ENCODE measurements at places on chromosomes 7 and 10.

DNA sequence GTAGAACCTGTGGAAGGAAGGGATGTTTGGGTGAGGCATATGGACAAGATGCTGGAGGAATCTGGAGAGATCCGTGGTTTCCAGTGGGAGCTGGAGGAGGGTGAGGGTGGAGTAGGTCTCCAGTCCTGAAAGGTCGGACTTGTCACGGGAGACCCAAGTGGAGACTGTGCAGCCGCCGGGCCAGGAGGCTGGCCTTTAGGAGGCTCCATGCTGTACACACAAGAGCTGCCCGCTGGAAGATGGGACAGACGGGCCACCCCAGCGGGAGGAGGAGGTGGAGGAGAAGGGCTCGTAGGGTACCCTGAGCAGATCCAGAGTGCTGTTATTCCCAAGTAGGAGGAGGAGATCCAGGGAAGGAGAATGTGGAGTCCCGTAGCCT, 106.7 kb downstream of the NKX6-2 start:
- DNase-seq = no peak

- no peak for DNase-seq
Measured at GRCh38 chr10:17179002-17179401, 22.5 kb downstream of the TRDMT1 start.

DNA sequence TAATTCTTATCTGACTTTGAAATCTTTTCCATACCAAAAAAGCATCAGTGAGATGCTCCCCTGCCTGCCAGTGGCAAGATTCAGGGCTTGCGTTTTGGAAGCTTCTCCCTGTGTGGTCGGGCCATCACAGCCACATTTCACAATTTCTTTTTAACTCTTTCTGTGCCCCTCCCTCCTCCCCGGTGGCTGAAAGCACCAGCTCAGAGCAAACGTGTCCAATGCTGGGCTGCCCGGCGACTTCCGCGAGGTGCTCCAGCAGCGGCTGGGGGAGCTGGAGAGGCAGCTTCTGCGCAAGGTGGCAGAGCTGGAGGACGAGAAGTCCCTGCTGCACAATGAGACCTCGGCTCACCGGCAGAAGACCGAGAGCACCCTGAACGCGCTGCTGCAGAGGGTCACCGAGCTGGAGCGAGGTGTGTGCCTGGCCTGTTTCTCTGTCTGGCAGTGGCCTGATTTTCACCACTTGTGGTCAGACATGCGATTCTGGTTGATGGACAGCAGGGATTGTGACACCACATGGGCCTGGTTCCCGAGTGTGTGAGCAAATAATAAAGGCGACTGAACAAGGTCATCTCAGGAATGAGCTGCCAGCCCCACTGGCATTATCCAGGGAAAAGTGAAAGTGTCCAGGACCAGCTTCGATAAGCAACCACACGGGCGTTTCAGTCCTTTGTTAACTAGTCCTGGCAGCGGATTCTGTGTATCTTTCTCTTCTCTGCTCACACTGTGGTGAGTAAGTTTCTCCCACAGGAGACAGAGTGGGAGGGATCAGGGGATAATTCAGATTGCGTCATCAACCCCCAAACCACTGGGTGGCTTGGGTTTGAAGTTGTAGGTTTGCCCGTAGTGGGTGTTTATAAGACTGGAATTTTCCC, 2.6 kb downstream of the NPTX2 start:
- no peak for DNase-seq

- DNase-seq = no peak
Measured at GRCh38 chr7:36309301-36309700, 80.4 kb upstream of the ANLN start.

DNA sequence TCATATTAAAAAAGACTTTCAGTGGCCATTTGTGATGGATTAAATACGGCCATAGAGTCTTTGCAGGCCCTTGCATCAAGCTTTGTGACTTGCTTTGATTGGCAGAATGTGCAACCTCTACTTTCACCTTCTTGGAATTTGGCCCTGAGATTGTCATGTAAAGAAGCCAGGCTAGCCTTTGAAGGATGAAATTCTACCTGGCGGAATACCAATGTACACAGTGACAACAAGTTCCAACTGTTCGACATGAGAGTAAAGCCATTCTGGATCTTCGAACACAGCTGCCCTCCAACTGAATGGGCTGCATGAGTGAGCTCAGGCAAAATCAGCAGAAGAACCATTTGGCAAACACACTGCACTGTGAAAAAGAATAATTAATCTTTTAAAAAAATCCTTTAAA, 321.3 kb downstream of the PHF14 start:
- DNase-seq = no peak

DNA sequence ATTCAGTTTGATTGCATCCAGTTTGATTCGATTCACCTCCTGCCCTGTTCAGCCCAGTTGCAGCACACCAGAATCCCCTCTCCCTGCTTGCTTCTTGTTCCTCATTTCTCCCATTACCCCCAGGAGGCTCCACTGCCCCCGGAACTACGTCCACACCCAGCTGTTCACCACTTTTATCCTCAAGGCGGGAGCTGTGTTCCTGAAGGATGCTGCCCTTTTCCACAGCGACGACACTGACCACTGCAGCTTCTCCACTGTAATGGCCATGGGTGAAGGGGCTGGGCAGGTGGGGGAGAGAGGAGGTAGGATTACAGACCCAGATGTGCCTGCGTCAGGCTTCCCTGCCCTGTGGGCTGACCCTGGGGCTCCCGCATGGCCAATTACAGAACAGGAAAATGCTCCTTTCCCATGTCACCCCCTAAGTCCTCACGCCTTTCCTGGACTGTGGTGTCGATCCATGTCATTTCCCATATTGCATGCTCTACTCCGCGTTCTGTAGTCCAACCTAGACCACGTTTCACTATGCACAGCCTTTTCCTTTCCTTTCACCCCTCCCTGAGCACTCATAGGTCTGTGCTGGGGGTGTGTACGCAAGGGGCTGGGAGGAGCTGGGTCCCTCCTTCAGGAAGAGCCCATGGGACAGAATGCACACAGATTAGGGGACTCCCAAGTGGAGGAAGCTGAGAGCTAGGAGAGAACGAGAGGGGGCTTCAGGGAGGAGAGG, 8.2 kb downstream of the GHRHR start:
- no peak for DNase-seq

GRCh38 chr7:50455658-50456057, 5.5 kb upstream of the FIGNL1 start:
- no peak for DNase-seq

DNA sequence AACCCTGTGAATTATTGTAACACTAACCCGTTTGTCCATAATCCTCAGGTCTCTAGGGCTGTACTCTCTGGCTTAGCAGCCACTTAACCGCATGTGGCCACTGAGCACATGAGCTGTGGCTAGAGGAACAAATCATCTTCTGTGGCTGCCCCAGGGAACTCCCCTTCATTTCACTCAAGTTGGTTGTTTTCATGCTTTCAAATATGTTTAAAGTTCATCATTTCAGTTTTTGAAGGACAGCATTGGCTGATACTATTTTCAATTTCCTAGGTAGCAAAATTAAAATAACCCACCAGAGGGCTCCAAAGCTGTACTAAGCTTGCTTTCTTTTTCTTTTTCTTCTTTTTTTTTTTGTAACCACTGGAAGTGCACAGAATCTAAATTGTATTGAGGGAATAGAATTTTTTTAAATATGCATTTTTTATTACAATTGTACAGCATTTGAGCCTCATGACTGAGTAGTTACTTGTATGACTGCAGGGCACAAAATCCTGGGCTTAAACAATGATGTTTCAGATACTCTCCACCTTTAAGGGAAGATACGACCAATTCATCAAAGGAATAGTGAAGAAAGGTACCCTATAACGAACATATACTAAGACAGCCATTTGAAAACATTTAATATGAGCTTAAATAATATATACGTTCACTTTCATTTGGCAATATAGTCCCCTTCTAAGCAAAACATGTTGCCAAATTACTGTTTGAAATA, 38.6 kb downstream of the MRC1 start:
- no peak for DNase-seq

DNA sequence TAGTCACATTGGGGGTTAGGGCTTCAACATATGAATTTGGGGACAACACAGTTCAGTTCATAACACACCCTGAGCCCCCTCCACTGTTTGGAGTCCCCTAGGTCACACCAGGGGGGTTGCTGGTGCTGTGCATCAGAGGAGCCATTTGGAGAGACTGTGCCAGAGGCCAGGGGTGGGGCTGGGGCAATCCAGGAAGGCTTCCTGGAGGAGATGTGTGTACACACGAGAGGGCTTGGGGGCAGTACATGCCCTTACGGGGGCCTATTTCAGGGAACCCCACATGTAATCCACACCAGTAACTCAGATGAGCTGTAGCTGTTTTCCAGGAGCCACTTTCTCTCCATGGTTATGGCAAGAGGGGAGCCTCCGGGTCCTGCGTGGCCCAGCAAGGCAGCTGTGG, 151.7 kb downstream of the GRK5 start:
- no peak for DNase-seq

- DNase-seq = no peak
Measured at GRCh38 chr7:43391518-43391917, 191.4 kb upstream of the STK17A start.

DNA sequence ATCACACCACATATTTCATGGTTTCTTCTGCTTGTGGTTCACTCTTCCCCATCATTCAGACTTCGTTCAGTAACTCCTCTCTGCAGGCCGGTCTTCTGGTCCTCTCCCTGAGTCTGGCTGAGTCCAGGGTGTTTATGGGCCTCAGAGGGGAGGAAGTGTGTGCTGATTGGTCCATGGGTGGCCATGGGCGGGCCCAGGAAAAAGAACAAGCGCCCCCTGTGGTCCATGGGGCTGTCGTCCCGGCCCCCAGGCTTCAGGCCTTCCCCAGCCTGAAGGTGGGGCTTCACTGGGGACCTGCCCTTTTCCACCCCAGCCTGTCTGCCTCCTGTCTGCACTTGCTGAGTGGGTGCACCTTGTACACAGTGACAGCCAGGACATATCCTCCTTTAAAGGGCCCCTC, 123.7 kb downstream of the VIPR2 start:
- no peak for DNase-seq

DNA sequence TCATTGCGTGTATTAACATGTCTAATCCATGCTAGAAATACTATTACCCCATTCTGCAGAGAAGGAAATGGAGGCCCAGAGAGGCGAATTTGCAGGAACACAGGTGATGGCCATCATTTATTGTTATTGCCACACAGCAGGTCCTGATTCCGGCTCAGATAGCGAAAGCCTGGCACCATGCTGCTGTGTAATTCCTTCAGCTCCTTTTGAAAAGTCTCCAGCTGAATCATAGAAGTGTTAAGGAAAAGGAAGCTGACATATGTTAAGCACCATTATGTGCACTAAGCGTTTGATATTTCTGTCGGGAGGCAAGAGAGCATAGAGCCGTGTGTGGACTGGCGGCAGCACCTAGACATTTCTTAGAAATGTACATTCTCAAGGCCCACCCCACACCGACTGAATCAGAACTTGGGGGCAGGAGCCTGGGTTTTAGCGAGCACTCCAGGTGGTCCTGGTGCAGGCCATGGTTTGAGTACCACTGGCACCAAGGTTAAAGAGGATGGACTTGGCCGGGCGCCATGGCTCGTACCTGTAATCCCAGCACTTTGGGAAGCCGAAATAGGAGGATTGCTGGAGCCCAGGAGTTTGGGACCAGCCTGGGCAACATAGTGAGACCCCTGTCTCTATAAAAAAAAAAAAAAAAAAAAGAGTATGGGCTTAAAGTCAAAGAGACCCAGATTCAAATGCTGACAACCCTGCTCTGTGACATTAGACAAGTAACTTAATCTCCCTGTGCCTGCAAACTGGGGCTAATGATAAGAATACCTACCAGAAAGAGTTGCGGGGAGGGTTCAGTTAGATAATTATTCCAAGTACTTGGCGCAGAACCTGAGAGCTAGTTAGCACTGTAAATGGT, 52.2 kb downstream of the UNC5B start:
- DNase-seq = no peak

DNA sequence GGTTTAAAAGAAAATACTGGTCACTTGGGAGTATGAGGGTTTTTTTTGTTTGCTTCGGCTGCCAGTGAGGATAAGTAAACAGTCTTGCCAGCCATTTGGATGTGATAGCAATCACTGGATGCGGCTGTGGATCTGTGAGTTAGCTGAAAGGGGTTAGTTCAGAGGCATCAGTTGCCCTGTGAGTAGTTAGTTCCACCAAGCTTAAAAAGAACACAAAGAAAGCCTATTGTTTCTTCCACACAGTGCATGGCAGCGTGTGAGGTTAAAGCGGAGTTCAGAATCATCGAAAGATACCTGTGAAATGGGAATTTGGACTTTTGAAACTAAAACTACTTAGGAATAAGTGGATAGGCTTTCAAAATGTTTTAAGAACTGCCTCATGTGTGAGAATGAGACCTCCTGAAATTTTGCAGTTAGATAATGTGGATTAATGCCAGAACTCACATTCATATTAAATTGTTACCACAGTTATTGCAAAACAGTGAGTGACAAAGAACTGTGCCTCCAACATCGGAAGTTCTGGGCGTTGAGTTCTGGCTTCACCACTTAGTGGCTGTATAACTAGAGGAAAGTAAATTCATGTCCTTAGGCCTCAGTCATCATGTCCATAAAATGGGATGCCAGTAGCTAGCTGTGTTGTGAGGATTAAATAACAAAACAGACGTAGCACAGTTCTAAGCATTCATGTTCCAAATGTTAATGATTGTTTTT, 31.3 kb downstream of the KIAA1217 start:
- DNase-seq = no peak

DNA sequence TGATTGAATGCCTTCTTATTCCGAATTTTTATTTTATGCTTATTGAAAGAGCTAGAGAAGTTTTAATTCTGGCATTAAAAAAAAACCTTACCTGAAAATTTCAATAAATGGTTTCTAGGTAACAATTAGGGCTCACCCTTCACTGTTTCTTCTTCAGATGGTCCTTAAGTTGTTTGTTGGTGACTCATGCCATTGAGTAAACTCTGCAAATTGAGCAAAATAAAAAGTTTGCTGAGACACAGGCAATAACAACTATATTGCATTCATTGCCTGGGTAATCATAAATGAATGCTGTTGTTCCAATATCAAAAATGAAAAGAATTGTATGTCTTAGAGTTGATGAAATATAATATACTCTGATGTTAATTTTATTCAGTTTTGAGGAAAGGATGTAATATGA, 300.3 kb downstream of the CDK14 start:
- no peak for DNase-seq

- no peak for DNase-seq
Measured at GRCh38 chr7:15801041-15801440, 114.6 kb upstream of the MEOX2 start.

DNA sequence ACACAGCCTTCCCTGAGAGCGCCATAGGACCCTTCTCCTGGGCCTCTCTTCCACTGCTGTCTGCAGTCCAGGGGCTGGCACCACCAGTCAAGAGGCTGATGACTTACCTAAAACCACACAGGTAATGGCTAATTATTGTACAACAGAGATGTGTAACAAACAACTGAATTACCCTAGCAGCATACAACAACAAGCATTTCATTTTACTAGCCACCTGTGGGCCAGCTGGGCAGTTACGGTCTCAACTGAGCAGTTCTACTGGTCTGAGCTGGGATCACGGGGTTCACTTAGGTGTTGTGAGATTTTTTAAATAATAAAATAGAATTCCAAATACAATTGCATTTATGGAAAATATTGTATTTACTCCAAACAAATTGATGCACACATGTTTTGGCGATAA, 431.9 kb downstream of the TNS3 start:
- DNase-seq = no peak

DNA sequence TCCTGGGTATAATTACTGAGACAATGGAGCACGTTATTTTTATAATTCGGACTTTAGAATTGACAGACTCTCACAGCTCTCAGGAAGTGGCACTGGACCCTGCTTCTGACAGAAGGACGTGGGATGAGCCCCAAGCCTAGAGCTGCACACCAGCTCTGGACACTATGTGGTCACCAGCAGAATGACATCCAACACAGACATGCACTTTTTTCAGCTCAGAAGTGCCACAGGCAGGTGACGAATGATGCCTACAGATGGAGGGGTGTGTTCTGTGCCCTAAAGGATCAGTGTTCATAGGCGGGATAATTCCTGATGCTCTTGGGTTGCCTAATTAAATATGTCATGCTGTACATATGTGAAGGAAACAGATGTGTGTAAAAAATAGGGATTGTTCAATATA, 87.9 kb downstream of the VIPR2 start:
- no peak for DNase-seq

Data from CD4-positive, alpha-beta T cell treated with Interleukin-4 for 4 hours (primary cell).